ENCODE measurements at places on chromosomes 7 and 10.

DNA sequence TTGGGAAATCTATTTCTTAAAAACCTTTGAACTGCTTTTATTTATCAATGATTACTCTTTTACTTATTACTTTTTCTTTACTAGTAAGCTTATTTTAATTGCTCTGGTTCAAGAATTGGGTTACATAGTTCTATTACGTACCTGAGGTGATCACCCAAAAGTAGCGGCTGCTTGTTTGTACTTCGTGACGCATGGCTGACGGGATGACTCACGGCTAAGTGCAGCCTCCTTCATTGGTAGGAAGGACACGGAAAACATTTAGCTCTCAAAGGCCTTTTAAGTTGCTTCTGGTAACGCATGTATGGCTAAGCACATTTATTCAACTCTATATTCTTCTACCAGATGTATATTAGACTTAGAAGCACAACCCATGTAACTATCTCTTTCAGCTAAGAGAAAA, 285.8 kb upstream of the SP4 start:
- no peak for DNase-seq

- DNase-seq = no peak
Observed at GRCh38 chr10:64344211-64344610, 823.0 kb downstream of the REEP3 start.

GRCh38 chr10:98403812-98404504, 11.0 kb downstream of the PYROXD2 start:
- no peak for DNase-seq

GRCh38 chr7:5396542-5396941, 27.1 kb downstream of the TNRC18 start:
- DNase-seq = no peak

DNA sequence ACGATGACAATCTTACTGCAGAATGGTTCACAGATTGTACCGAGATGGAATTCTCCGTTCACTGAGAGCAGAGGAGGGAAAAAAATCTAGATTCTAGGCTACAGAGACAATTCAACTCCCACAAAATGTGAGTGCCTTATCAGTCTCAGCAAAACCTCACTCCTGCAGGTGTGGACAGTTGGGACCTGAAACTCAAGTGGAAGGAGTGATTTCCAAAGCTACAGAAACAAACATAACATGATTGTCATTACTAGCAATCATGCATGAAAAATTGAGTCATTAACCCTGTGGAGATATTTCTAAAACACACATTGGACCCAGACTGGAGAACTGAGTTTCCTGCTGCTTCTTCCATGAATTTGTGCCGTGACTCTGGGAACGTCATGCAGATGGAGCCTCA, 70.3 kb downstream of the CALML3 start:
- no peak for DNase-seq

GRCh38 chr7:7812112-7812511, 93.7 kb upstream of the RPA3 start:
- DNase-seq = no peak
